Posterior vena cava (tissue), 2 donors: ENCODE measurements at places on chromosomes 3 and 15. TPM values are rescaled to one million over a fixed set of nuclear protein-coding genes. Genes with fewer than 3 reads are reported as not detected.

Gene BCHE
- 35.6 TPM for total RNA-seq

Gene IMP3
- total RNA-seq, result 34.1 TPM

Gene MOBP
- total RNA-seq, result 0.19 TPM

Gene ARHGEF26
- 24.9 TPM for total RNA-seq

DNA sequence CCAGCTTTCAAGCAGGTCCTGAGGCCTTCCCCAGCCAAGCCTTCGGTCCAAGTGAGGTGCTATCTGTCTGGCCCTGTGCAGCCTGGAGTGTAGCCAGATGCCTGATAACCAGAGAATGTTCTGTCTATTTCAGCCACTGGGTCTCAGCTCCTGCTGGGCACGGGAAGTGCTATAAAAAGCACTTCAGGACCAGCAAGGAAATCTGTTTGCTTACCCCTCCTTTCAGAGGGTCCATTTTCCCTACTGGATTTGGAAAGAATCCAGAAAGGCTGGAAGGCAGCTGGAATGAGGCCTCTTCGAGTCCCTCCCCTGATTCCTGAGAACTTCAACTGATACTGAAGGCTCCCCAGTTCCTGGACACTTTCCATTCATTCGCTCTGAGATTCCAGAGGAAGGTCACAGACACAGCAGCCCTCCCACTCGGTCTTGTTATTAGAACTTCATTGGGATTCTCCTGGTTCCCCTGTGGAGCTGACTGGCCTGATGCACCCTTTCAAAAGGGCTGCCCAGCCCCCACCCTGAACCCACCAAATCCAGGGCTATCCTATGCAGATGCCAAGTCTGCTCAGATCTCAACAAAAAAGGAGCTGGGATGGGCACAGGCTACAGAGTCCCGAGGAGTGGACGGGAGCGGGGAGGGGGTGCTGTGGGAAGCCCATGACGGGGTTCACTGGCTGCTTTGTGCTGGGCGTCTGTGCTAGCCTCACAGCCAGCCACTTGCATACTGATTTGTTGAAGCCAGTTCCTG is 70.4 kb downstream of the UMPS start:
- DNase-seq, result no peak

- DNase-seq, result no peak
Observed at GRCh38 chr3:53255423-53255774, 423 bp downstream of the TKT start.

DNA sequence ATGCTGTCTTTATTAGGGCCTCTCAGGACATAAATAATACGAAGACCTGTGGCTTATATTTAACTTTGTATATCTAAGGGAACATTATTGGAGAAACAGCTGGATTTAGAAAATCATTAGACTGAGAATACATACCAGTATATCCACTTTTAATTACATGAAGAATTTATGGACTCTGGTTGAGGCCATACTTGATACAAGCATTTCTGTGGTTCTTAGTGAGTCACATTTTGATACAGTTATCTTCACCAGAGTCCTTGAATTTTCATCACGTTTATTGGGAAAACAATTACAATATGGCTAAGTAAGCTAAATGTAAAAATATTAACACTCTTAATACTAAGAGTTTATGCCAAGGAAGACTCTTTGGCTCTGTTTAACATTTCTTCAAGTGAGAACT is 9.9 kb downstream of the KIF23 start:
- no peak for DNase-seq

DNA sequence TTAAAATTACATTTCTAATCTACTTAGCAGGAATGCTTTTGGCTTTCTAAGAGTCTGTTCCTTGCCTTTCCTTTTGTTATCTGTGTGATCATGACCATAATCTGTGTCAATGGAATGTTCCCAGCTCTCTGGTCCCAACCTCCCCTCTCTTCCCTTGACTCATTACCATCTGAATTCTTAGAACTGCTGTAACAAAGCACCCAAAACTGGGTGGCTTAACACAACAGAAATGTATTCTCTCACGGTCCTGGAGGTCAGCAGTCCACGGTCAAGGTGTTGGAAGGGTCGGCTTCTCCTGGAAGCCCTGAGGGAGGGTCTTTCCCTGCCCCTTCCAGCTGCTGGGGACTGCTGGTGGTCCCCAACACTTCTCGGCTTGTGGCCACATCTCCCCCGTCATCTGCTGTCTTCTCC is 81.1 kb downstream of the LRRK1 start:
- peak; percentile 49 for DNase-seq

DNA sequence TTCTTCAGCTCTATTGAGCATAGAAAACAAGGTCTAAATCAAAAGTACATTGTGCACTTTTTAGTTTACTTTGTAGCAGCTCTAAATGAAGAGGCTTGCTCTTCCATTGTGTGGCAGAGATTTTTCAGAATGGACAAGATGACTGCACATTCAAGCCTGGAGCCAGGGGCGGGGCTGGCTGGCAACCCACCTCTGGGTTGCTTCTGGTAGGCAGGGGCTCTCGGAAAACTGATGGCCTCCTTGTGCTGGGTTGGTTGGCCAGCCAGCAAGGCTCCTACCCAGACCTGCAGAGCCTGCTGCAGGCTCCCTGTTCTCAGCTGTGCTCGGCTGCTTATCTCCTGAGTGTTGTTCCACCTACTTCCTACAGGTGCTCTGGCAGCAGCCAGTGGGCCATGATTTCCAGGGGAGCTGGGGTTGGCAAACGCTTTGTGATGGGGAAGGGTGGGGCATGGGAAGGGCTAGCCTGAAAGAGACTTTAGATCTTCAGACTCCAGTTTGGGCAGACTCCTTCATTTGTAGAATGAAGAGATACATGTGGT is 8.8 kb downstream of the BSN start:
- no peak for DNase-seq

GRCh38 chr3:52982839-52983238 is 63.0 kb downstream of the SFMBT1 start:
- no peak for DNase-seq

DNA sequence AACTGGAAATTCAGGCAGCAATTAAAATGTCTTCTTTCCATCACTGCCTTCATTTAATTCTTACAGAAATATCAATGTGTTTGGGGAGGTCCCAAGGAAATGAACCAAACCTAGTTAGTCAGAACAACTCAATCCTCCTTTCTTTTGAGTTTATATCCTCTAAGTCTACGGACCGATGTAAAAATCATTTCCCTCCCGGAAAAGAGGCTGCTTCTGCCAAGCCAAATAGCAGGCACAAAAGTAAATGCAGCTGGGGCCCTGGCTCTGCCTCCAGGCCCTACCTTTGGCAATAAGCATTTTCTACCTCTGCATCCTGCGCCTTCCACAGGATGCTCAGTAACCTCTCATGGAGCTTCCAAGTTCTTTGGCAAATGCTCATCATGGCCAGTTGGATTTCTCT is 122.5 kb upstream of the COL8A1 start:
- no peak for DNase-seq

GRCh38 chr15:51874751-51875644 is 45.5 kb downstream of the TMOD3 start:
- DNase-seq, result no peak

GRCh38 chr3:126870608-126871210 is 112.2 kb upstream of the PLXNA1 start:
- DNase-seq, result no peak

DNA sequence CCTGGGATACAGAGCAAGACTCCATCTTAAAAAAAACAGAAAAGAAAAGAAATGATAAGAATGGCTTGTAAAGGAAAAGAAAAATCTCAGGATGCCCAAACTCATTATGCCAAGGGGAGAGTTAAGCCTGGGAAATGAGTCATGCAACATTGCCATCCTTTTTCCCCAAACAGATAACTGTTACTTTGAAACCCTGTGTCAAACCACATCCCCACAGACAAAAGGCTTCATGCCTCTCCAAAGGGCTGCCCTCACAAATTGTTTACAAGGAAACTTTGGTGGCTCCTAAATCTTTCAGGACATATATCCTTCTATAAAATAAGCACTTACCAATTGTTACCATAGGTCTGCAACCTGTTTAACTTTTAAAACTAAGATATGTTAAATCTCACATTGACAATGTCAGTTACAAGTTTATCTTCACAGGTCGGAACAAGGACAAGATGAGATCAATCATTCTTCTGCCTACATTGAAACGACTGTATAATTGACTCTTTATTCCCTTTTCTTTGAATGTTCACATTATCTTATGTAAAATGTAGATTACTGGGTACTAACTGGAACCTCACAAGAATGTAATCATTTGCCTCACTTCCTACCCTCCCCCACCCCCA is 18.6 kb upstream of the SENP7 start:
- DNase-seq, result no peak

DNA sequence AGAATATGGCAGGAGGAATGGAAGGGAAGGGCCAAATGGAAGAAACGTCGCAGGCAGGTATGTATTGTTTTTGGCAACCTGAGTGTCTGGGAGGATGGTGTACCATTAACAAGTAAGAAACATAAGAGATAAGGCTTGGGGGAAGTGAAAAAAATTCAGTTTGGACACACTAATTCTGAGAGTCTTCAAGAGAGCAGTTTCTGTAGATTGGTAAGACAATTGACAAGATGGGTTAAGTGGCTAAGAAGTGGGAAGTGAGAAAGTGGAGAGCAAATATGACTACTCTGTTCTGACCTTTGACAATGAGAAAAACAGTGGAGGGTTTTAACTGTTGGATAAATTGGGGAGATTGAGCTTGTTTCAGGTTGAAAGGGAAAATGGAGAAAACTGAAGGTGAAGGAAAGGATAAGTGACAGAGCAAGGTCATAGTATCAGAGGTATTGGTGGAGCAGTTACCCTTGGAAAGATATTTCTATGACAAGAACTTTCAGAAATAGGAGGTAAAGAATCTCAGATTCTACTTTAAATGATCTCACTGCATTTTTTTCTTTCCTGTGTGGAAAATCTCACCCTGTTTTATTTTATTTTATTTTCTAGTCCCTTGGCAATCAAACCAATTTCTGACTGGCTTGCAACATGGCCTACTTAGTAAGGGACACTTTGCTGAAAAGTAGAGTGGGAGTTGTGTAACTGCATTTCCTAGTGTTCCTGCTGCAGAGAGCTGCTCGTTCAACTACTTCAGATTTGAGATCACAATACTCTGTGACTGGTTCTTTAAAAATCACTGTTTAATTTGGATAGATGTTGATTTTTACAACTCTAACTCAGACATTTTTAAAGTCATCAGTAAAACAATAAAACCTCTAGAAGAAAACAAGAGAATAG is 23.1 kb upstream of the GABPB1 start:
- no peak for DNase-seq

DNA sequence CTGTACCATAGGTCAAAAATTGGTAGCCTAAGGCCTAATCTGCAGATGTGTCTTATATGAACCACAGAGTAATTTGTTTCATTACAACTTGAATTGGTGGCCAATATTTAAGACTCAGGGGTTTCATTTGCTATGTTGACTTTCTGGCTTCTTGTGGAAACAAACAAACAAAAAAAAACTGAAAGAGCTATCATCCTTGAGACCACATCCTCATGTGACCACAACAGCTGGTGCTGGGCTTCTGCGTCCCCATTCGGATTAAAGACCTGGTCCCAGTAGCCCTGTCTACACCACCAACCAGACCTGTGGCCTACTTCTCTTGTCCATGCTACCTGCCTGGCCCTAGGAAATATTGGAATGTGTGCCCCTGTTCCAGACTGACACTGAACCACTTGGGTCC is 61.7 kb downstream of the STRIT1 start:
- no peak for DNase-seq
